ENCODE measurements at places on chromosomes 5 and 9.

DNA sequence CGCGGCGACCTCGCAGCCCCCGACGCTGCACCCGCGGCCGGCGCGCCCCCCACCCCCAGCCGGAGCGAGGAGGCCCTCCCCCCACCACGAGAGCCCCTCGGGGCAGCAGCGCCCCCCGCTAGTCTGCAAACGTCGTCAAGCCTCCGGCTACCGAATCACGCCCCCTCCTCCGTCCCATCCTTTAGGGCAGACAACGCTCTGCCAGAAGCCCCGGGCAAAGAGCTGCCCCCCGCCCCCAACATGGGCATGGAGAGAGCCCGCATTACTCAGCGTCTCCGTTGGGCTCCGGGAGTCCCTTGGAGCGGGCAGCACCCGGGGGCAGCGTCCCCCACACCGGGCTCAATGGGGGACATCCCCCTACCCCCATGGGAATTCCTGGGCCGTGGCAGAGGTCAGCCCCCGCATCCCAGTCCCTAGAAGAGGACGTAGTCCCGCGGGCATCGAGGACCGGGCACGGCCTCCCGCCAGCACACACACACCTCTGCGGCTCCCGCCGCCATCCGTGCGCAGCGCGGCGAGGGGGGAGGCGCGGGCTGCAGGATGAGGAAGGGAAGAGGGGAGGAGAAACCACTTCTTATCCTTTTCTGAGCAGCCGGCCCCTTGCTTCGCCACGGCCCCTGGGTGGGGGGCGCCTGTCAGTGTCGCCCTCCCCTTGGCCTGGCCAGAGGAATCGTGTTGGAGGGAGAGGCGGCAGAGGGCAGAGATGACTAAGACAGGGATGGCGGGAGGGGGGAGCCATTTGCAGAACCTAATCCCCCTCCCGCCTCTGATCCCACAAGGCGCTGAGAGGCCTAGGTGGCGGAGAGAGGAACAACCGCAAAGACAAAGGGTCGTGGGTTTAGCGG, 750 bp downstream of the DNM1 start:
- DNase-seq: no peak

DNA sequence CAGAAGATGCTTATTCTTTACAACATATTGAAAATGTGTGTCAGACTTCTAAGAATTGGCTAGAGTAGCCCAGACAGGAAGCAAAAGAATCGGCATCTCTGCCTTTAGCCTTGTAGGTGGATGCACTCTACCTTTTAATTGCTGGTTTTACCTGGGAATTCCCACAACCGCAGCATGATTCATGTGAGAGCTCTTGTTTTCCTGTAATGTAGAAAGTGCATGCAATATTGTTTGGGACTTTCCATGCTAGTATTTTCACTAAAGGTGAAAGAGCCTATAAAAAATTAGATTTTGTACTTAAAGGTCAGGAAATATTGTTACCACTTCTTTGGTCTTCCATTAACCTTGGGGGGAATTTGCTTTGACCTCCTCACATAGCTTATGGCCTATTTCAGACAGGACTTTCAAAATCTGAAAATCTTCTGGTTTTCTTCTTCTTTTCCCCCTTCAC, 89.8 kb downstream of the NTRK2 start:
- DNase-seq: no peak

DNA sequence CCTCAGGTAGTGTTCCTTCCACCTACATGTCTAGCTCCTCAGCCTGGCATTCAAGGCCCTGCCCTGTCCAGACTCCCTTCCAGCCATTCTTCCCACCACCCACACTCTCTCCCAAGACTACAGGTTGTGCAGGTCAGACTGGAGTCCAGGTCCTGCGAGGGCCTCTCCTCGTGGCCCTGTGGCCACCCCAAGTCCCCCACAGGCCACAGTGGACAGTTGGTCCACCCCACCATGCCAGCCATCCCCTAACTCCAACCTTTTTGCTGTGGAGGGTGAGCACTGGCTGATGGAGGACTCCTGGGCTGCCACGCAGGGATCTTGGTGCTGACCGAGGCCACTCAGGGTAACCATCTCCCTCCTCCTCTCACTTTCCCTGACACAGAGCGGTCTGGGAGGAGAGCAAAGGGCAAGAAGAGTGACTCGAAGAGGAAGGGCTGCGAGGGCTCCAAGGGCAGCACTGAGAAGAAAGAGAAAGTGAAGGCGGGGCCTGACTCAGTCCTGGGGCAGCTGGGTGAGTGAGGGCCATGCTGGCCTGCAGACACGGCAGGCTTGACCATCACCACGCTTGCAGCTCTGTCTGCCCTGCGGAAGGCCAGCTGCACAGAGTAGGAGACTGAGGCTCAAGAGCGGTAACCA, 51.0 kb downstream of the JADE2 start:
- no peak for DNase-seq

- DNase-seq: no peak
These were observed 45.6 kb downstream of the GSN start for GRCh38 chr9:121313458-121314152.

- DNase-seq: no peak
These were observed 15.8 kb downstream of the DAB2IP start for GRCh38 chr9:121667214-121667613.

- no peak for DNase-seq
These were observed 559.0 kb upstream of the DAP start for GRCh38 chr5:11319836-11320580.

GRCh38 chr5:8842971-8843551, 702.8 kb downstream of the SEMA5A start:
- DNase-seq: no peak

DNA sequence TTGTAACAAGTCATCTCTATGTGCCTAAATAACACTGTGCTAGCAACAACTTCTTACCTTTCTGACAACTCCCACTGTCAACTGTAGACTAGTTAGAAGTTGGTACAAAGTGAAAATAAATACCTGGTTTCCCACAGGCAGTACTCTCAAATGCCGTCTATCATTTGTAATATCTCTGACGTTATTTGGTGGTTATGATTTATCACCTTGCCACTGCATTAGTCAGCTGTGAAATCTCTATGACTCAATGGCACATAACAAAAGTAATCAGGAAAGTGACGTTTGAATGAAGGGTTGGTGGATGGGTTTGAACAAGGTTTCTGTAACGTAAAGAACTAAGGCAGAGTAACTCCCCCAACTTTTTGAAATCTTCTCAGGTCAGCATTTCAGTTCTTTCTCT, 592.3 kb downstream of the MAT2B start:
- no peak for DNase-seq

DNA sequence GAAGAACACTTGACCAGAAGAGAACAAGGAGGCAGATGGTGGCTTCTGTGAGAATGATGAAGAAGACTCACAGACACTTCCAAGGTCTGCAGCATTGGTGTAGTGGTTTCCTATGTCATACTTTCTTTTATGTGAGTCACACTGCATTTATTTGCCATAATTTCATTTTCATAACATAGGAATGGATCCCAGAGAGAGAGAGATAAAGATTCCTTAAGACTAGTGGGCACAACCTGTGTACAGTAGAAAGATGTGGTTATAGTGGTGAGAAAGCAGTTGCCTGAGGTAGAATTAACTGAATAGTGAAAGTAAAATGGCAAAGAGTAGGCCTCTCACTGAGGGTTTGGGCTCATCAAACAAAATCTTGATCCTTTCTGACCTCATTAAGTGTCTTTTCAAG, 7.6 kb upstream of the CCDC152 start:
- no peak for DNase-seq

GRCh38 chr5:116883875-116884274, 309.3 kb upstream of the SEMA6A start:
- DNase-seq: no peak

DNA sequence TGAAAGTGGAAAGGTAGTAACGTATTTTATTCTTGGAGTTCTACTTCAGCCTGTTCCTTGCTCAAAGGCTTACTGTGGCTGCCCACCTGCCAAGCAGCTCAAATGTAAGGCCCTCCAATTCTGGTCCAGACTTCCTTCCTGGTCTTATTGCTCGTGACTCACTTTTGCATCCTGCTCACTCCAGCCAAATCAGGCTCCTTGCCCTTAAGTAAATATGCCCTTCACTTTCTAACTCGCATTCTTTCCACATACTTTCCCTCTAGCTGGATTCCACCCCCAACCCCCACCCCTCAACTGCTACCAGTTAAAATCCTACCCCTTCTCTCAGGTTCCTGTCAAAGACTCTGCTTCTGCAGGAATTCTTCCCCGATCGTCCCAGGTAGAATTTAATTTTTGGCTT, 96.6 kb downstream of the GALNT10 start:
- no peak for DNase-seq

DNA sequence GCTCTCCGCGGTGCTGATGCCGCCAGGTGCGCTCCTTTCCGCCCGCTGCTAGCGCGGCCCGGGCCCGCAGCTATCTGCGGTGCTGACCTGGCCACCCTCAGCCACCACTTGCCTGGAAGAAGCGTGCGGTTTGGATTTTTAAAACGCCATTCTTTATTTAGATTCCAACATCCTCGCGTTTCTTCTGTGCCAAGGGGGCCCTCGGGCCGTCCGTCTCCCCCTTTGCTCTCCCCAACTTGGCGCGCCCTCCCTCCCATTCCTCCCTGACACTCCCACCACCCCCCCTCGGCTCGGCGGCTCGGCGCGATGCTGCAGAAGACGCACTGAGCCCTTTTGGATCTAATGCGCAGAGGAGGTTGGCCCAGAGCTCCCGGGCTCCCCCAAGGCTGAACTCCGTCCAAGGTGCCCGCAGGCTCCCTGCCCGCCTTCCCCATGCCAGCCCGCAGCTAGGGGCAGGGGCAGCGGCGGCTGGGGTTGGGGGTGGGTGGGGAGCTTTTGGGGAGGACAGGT, at the start of gene BARHL1:
Gene BARHL1 (plus strand): TSS at position 331 of the 510 bp plus-strand sequence. CDS start 192 bp downstream, outside the sequence.
- DNase-seq: no peak

DNA sequence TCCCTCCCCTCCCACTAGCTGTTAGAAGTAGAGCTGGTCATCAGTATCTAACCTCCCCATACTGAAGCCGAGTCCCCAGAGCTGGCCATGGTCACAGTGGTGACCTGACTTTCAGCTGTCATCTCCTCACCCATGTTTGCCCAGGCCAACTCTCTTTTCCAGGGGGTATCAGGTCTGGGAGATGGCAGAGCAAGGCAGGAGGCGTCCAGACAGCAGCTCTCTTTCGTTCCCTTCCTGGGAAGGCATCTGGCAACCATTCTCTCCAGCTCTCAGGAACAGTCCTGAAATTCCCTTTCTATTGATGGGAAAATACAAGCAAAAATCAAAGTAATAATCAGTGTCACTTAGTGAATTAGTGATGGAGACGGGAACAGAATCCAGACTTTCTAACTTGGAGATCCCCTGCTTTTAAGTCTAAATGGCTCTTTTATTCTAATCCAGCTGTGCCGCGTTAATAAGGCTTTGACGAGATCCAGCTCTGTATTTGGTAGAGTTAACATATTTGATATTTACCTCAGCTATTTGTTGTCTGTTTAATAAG, 21.3 kb upstream of the AOPEP start:
- DNase-seq: no peak

GRCh38 chr9:123453831-123454321, 97.9 kb downstream of the CRB2 start:
- no peak for DNase-seq

DNA sequence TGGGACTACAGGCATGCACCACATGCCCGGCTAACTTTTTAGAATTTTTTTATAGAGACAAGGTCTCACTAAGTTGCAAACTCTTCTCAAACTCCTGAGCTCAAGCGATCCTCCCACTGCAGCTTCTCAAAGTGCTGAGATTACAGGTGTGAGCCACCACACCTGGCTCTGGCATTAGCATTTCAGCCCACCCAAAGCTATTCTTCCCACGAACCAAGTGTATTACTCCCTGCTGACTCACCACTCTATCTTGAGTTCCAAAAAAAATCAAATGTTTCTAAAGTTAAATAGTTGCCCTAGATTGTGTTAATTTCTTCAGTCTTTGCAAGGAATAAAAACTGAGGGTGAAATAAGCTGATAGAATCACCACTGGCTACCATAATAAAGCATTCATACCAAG, 205.5 kb downstream of the ARRDC3 start:
- DNase-seq: no peak

GRCh38 chr5:54703133-54703532, 185.6 kb downstream of the SNX18 start:
- no peak for DNase-seq

Measured in stimulated activated CD8-positive, alpha-beta memory T cell treated with anti-CD3 and anti-CD28 coated beads, Interleukin-4, amount 100 ng/mL, for 1 hour (primary cell).